Eye (tissue), 1 donor: ENCODE measurements at places on chromosomes 5 and 9.

- no peak for DNase-seq
These were observed 20.5 kb upstream of the FER start for GRCh38 chr5:108727236-108727650.

DNA sequence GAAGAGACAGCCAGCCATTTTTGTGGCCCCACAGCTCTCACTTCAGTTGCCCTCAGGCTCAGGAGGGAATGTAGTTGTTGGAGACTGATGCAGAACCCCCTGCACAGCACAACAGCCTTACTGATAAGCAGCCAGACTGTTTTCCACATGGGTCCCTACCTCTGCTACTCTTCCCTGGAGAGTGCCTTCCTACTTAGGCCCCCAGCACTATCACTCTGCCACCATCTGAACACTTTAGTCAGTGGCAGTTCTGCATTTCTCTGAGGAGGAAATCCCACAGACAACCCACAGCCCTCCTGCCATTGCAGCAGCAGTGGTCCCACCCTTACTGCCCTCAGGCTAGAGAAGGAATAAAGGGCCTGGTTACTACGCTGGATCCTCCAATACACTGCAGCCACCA, 61.8 kb upstream of the PTPRD start:
- DNase-seq = no peak

DNA sequence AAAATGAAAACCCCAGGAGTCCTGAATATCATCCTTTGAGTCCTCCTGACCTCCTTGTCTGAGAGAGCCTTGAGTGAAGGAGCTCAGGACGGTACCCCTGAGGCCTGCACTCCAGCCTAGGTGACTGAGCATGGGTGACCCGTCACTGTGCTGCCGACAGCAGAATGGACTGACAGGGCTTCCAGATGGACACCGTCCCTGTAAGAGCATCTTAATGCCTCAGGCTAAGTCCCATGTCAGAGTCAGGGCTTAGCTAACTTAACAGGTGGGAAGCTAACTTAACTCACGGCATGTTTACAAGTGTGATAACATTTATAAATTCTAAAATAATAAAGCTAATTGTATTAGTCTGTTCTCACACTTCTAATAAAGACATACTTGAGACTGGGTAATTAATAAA, 68.3 kb downstream of the IL6ST start:
- DNase-seq = no peak

DNA sequence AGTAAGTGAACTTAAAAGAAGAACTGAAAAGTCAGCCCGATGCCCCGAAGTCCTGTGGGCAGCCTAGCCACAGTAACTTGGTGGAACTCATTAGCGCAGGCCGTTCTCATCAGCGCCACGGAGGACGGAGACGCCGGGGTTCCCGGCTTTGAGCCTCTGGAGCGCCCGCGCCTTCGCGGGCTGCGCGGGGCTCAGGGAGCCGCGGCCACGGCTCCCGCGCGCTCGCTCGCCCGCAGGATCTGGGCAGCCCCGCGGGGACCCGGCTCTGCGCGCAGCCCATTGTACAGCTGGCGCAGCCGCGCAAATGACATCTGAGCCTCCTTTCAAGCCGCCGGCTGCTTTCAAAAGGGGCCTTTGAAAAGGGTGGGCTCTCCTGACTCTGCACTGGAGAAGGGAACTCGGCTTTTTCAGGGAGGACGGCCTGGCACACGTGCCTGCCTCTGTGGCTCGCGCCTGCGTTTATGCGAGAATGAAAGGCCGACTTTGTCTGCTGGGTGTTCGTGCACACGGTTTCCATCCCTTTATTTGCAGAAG, 40.7 kb downstream of the TLR4 start:
- DNase-seq = peak; percentile 80

- no peak for DNase-seq
These were observed 36.8 kb downstream of the DAB2IP start for GRCh38 chr9:121688146-121688680.

DNA sequence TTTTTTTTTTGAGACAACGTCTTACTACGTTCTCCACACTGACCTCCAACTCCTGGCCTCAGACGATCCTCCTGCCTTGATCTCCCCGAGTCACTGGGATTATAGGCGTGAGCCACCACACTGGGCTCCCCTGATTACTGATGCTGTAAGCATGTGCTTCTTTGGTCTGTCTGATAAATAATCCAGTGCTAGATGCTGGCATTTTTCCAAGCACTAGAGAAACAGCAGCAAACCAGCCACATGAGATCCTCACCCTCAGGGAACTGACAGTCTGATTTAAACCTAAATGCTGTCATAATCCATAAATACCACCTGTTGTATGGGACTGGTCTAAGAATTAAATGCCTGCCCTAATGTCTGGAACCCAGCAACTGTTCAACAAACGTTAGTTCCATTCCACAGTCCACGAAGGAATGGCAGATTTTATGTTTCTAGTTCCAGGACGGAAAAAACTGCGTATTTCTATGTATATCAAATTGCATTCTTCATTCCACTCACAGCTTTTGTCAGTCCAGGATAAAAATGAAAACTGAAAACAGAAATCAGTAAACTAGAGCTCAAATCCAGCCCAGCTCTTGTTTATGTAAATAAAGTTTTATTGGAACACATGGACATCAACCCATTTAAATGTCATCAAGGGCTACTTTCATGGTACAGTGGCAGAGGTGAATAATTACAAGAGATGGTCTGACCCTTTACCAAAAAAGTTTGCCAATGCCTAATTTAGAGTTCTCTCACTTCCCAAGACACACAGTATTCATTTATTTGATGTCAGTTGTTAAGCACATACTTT, 20.1 kb downstream of the SLC35D2 start:
- DNase-seq = no peak

- DNase-seq = no peak
These were observed 59.3 kb downstream of the GALNT10 start for GRCh38 chr5:154249826-154250225.

GRCh38 chr9:14348373-14349145, 34.6 kb upstream of the NFIB start:
- DNase-seq = peak; percentile 86

GRCh38 chr5:62671479-62671878, 92.9 kb downstream of the LRRC70 start:
- DNase-seq = no peak

DNA sequence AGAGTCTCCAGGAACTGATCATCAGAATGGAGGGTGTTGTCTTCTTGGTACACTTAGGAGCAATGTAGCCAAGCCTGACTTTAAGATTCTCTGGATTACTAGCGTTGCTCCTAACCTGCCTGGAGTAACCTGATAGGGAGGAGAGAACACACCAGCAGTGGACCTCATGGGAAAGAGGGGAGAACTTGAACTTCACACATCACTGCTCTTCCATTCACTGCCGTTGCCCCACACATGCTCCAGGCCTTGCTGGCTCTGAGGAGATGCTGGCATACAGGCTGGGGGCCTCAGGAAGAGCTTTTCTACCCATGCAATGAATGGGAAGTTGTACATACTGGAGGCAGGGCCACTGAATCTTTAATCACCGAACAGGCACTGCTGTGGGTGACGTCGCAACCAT, 60.3 kb upstream of the ADAMTS16 start:
- no peak for DNase-seq

GRCh38 chr9:21968331-21969010, 25.7 kb downstream of the CDKN2A start:
- peak; percentile 77 for DNase-seq

GRCh38 chr5:39605588-39606575, 181.1 kb upstream of the DAB2 start:
- DNase-seq = no peak

- DNase-seq = peak; percentile 38
These were observed 249.5 kb downstream of the ISL1 start for GRCh38 chr5:51632793-51633192.

DNA sequence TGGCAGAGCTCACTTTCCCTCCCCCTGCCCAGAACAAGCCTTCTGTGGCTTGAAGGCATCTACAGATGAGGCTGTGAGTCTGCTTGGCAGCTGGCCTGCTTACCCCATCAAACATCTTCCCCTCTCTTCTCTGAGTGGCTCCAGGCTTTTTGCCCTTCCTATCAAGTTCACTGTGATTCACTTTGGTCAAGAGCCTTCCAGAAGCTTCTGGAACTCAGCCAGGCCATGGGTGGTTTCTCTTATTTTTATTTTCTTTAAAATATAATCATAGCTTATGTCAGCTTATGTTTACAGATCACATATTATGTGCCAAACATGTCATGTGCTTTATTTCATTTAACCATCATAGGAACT, 267.0 kb downstream of the SEC61B start:
- DNase-seq = no peak

GRCh38 chr9:121216271-121216805, 14.7 kb upstream of the RAB14 start:
- DNase-seq = no peak
